Stimulated activated CD8-positive, alpha-beta memory T cell treated with anti-CD3 and anti-CD28 coated beads, Interleukin-4, amount 100 ng/mL, for 1 hour (primary cell): ENCODE measurements at places on chromosomes 3 and 15.

DNA sequence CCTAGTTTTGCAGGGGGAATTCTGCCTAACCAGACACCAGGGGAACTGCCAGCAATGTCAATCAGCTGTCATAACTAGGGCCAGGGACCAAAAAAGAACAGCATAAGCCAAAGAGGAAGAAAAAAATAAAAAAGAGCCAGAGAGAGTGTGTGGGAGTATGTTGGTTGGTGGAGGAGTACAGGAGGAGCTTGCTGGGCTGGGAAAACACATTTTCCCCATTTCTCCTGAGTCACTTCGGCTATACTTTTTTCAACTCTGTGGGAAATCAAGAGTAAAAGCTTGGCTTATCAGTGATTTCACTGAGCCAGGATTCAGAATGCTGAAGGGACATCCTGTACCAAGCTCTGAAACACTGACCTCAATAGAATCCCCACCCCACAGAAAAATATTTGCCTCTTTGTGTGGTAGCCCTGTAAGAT is 144.7 kb upstream of the DPH6 start:
- DNase-seq = no peak

- no peak for DNase-seq
Measured at GRCh38 chr15:100279849-100280248, 61.9 kb downstream of the ADAMTS17 start.

DNA sequence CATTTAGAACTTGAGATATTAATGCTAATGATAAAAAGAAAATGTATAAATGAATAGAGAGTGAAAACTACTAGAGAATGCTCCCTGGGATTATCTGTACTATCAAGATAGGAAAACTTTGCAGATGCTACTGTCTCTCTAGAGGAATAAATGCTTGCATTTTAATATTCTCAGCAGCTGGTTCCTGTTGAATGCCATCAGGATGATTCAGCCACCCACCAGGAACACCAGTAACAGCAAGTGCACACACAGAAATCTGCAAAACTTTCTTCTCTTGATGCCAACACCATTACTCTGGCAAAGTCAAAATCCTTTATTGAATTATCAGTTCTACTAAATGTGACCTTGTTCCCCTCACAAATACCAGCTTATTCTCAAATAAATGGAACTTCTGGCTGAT is 148.4 kb downstream of the TIGIT start:
- DNase-seq = no peak

- DNase-seq = no peak
Measured at GRCh38 chr15:68334661-68335124, 57.1 kb downstream of the FEM1B start.

- no peak for DNase-seq
Measured at GRCh38 chr3:98600412-98601095, 7.1 kb upstream of the CPOX start.
